ENCODE measurements at places on chromosomes 1 and 21.

- no peak for DNase-seq
Measured at GRCh38 chr21:35963920-35964451, 96.3 kb downstream of the SETD4 start.

DNA sequence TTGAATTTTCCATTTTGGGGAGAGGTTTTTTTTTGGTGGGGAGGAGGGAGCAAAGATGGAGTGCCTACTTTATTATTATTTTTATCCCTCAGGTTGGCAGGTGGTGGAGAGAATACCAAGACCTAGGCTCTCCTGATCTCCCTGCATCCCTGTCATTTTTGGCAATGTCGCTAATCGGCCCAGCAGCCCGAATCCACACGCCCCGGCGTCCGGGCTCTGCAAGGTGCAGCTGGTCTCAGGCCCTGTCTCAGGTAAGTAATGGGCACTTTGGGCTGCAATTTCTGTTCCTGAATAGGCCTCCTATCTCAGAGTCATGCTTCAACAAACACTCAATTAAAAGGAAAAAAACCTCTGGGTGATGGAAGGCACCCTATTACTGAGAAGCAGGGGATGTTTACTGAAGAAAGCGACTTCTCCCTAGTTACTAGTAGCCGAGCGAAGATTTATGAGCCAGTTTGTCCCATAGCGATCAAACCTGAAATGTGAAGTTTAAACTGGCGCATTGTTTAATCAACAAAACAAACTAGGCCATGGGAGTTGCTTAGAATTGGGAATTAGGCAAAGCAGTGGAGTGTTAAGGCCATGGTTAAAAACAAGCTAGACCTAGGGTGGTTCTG, 137.8 kb downstream of the RWDD3 start:
- DNase-seq, result no peak

- DNase-seq, result no peak
Measured at GRCh38 chr1:80776266-80776665, 1024.5 kb upstream of the ADGRL2 start.

- no peak for DNase-seq
Measured at GRCh38 chr1:35553851-35554250, 3.4 kb downstream of the KIAA0319L start.

GRCh38 chr1:34681480-34682451, 73.1 kb upstream of the GJB5 start:
- peak; percentile 18 for DNase-seq

GRCh38 chr1:218025454-218025853, 259.6 kb upstream of the RRP15 start:
- DNase-seq, result no peak

- DNase-seq, result no peak
Measured at GRCh38 chr1:112581586-112582192, 37.3 kb downstream of the ST7L start.

- no peak for DNase-seq
Measured at GRCh38 chr1:161838885-161839284, 72.8 kb downstream of the ATF6 start.

- DNase-seq, result no peak
Measured at GRCh38 chr1:223123011-223123610, 19.9 kb downstream of the TLR5 start.

GRCh38 chr1:12053752-12054548, 9.2 kb upstream of the TNFRSF8 start:
- DNase-seq, result no peak

DNA sequence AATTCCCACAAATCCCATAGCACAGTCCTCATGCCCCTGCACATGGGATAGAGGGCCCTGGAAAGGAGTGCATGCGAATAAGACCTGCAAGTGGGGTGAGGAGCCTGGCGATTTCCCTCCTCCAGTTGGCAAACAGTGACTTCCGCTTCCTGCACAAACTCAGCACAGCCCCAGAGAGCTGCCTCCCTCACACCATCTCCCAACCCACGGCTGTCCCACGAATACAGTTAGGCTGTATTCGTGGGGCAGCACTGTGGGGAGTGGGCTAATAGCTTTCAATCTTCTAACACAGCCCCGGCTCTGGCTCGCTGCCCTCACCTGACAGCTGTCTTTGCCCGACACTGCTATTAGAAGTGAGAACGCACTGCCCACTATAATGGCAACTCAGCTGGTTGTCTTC, 28.2 kb upstream of the CNTN2 start:
- no peak for DNase-seq

GRCh38 chr1:170929412-170929834, 5.9 kb upstream of the MROH9 start:
- no peak for DNase-seq

- DNase-seq, result peak; percentile 38
Measured at GRCh38 chr1:151326619-151327222, 495 bp downstream of the PI4KB start.

GRCh38 chr1:2255420-2256369, 27.6 kb downstream of the SKI start:
- DNase-seq, result peak; percentile 56

DNA sequence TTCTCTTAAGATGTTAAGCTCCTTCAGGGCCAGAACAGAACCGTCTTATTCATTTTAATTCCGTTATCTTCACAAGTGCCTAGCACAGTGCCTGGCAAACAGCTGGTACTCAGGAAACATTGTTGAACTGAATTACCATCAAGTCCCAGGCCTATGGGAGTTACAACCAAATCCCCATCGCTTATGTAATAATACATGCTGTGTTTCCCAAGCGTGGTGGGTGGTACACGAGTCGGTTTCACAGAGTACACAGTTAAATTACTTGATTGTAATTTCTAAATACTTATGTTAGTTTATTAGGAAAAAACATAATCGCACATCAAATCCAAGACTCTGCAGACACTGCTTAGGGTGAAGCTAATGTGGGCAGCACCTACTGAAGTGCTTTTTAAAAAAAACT, 1.0 kb downstream of the ANGEL2 start:
- DNase-seq, result no peak

DNA sequence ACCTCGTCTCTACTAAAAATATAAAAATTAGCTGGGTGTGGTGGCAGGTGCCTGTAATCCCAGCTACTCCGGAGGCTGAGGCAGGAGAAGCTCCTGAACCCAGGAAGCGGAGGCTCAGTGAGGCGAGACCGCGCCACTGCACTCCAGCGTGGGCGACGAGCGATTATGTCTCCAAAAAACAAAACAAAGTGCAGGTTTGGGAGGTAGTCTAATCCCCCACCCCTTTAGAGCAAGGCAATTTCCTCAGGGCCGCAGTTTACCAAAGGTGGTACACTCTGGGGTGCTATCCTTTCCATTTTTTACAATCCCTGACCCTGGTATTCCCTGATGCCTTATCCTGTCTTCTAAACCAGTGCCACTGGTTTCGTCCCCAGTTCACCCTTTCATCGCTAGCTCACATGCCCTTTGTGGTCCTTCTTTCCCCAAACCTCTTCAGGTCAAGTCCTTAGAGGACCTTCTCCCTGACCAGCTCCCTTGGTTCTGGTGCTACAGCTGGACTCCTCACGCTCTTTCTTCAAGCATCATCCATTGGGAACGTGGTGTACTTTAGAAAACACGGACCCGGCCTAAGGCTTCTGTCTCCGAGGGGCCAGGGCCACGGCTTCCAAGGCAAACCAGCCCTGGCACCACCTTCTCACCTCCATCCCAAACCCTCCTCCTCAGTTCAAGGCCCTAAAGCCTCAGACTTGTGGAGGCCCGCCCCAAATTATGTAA, 873 bp downstream of the IFT25 start:
- no peak for DNase-seq

DNA sequence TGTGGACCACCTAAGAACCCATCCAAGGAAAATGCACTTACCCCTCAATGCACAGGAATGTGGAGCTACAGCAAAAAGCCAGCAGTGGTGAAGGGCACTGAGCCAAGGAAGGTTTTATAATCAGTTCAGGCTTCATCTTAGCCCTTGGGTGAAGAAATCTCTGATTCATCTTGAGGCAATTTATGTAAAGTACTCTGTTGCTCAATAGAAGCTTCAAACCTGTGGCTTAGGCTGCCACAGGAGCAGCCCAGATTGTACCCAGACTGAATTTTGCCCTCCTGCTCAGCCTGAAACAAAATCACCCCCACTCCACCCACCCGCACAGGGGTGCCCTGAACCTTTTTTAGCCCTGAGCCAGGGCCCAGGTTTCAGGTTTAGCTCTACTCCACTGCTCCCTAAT, at the start of gene S100A12:
TSS of gene S100A12 (minus strand) at position 111 of the 400 bp plus-strand sequence. CDS start 1,029 bp downstream, outside the sequence.
- DNase-seq, result no peak

- DNase-seq, result no peak
Measured at GRCh38 chr21:42245331-42246193, 26.6 kb downstream of the ABCG1 start.

DNA sequence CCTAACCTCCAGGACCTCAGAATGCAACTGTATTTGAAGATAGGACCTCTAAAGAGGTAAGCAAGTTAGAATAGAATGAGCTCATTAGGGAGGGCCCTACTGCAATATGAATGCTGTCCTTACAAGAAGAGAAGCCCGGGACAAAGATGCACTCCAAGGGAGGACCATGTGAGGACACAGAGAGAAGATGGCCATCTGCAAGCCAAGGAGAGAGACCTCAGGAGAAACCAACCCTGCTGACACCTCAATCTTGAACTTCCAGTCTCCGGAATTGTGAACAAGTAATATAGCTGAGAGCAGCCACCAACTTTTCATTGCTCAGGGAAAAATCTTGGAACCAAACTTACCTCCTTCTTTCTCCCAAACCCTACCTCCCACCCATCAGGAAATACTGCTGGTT, 15.0 kb upstream of the GALNT2 start:
- DNase-seq, result no peak

DNA sequence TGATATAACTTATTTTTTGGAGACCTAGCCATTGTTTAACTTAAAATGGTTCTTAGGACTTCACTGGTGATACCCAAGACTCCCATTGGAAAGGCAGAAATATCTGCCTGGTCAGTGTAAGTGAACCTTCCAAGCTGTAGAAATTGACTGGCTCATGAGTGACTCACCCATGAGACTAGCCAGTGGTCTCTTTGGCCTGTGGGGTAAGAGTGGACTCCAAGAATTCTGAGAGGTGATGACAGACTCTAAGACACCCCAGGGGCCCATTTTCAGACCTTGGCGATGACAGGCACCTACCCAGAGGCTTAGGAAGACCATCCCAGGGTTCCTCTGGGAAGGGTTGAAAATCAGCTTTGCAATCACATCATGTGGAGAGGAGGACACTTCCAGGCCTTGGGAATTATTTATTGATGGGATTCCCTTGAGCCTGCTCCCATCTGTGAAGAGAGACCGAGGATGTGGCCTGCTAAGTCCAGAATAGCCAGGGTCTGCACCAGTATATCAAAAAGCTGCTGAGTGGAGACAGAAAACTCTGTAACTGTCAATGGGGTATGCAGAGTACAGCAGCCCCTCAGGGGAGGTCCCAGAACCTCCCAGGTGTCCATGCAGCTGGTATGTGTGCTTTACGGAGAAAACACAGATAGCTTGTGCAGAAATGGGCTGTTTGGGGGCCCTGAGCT, 78.9 kb downstream of the KAZN start:
- no peak for DNase-seq

- DNase-seq, result no peak
Measured at GRCh38 chr1:232468249-232468648, 161.7 kb downstream of the SIPA1L2 start.

DNA sequence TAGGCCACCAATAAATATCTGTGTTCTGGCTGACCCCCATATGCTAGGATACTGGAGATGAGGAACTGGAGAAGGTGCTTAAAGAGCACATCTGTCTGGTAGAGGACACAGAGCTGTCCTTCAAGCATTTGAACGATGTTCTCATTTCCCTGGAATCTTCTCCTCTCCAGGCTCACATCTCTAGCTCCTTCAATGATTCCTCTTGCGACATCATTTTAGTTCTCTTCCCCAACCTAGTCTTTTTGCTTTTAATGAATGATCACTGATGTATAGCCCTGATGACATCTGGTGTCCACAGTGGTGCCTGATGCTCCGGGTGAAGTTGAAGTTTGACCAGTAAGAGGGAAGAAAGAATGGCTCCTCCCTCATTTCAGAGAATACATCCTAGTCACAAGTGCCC, 80.8 kb upstream of the UBE2U start:
- no peak for DNase-seq

DNA sequence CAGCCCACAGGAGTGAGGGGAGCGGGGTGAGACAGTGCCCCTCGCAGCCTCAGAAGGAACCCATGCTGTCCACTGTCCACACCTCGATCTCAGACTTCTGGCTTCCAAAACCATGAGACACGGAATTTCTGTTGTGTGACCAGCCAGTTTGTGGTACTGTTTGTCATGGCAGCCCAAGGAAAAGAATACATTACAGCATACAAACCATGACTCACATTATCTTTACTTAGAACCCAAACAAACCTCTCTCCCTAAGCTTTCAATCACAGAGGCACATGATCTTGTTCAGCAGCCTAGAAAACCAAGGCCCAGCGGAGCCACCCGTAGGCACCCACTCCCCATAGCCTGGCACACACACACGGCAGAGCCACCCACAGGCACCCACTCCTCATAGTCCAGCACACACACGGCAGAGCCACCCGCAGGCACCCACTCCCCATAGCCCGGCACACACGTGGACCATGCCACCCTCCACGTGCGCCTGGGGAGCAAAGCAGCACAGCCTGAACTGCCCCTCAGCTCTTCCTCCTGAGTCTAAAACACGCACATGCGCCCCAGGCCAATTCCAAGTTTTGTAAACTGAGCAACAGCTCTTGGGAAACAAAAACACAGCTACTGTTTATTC, 458 bp upstream of the KRTAP10-4 start:
- no peak for DNase-seq

DNA sequence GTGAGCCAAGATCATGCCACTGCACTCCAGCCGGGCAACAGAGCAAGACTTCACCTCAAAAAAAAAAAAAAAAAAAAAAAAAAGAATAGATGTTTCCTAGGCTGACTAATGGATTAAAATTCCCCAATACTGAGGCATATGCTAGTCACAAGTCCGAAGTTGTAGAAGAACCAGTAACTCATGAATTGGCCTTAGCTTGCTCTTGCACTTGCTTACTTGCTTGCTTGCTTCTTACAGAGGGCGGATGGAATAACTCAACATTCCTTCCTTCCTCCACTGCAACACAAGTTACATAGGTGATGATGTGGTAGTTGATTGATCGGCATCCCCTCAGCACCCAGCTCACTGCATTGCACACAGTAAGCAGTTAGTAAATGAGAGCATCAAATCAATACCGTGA, 2.8 kb upstream of the TARS2 start:
- no peak for DNase-seq

GRCh38 chr1:65062339-65062738, 85.7 kb upstream of the AK4 start:
- DNase-seq, result no peak

GRCh38 chr21:15872236-15872635, 142.5 kb downstream of the USP25 start:
- no peak for DNase-seq

GRCh38 chr1:23098463-23099170, 70.0 kb downstream of the LUZP1 start:
- peak; percentile 21 for DNase-seq

DNA sequence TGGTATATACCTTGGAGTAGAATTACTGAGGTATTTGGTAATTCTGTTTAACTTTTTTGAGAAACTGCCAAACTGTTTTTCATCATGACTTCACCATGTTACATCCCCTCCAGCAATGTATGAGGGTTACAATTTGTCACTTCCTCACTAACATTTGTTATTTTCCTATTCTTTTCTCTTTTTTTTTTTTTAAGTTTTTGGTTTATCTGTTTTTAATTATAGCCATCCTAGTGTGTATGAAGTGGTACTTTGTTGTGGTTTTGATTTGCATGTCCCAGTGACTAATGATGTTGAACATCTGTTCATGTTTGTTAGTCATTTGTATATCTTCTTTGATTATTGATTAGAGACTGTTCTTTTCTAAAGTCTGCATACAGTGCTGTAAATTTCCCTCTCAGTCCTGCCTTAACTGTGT, 147.3 kb downstream of the HS2ST1 start:
- DNase-seq, result no peak

- DNase-seq, result no peak
Measured at GRCh38 chr1:150020711-150021110, 10.2 kb upstream of the OTUD7B start.

GRCh38 chr21:26099610-26100219, 70.9 kb downstream of the APP start:
- DNase-seq, result no peak
